HuH-7 (cell line): ENCODE measurements at places on chromosomes 3 and 15.

DNA sequence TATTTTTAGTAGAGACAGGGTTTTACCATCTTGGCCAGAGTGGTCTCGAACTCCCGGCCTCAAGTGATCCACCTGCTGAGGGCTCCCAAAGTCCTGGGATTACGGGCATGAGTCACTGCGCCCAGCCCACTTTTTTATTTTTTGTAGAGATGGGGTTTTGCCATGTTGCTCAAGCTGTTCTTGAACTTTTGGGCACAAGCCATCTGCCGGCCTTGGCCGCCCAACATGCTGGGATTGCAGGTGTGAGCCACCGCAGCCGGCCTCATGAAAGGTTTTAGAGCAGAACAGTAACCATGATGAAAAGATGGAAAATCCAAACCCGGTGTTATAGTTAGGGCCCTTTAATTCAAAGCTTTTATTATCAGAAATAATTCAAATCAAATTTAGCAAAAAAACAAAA lies 15.6 kb upstream of the MB21D2 start:
- DNase-seq: no peak

GRCh38 chr3:108006077-108006771 lies 84.6 kb downstream of the CD47 start:
- DNase-seq: peak; percentile 67

DNA sequence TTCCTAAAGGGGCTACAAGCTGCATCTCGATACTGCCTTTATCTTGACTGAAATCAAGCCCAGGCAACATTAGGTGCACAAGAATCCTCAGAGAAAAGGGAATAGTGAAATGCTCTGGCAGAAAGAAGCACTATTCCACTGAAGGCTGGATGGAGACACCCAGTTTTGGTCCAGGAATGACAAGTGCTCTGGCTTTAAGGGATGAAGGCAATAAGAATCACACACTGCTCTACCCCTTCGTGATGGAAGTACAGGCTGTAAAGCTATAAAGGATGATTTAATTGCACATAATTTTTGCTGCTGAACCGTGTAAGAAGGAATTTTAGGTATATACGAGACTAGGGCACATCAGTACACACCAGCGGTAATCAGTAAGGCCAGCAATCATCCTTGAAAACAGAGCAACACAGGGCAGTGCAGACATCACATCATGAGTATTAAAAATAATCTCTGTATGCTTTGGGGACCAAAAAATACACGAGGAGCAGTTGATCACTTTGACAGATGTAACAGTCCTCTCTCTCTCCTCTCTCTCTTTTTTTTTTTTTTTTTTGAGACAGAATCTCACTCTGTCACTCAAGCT lies 414.6 kb upstream of the TBL1XR1 start:
- no peak for DNase-seq

- no peak for DNase-seq
Observed at GRCh38 chr3:38722781-38723568, 73.5 kb upstream of the SCN5A start.

- DNase-seq: no peak
Observed at GRCh38 chr3:127803619-127804018, 18.7 kb downstream of the MGLL start.

DNA sequence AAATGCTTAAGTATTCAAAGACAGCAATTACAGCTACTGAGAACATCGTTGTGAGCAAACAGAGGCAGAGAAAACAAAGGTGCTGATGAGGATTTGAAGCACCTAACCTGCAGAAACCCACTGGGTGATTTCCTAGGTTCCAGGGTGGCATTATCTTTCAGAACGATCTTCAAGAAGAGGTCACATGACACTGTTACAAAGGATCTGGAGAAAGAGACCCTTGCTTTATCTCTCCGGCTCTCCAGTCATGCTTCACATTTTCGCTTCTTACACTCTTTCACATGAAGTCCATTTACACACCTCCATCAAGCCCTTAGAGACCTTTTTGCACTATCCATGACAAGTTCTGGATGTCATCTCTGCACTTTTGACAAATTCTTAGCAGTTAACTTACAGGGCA lies 70.8 kb downstream of the GOLGA8B start:
- DNase-seq: no peak

GRCh38 chr3:174498638-174499037 lies 360.5 kb upstream of the NAALADL2 start:
- DNase-seq: no peak

DNA sequence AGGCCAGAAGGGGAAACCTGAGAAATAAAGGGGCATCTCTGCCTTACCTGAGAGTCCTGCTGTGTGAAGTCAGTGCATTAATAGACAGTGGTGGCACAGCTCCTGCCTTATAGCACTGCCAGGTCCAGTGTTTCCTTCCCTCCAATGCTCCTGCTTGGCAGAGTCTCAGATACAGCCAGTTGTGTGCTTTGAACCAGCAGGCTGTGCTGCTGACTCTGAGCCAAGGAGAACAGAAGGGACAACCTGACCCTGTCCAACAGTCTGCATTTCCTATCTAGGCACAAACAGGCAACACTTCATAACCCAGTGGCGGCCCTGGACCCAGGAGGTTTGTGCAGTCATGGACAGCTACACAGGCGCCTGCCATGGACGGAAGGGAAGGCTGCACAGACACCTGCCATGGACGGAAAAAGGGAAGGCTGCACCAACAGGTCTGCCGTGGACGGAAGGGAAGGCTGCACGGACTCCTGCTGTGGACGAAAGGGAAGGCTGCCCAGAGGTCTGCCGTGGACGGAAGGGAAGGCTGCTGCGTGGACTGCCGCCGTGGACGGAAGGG lies 33.9 kb upstream of the PLXNA1 start:
- DNase-seq: no peak

- no peak for DNase-seq
Observed at GRCh38 chr3:89964347-89964746, 856.9 kb downstream of the EPHA3 start.

DNA sequence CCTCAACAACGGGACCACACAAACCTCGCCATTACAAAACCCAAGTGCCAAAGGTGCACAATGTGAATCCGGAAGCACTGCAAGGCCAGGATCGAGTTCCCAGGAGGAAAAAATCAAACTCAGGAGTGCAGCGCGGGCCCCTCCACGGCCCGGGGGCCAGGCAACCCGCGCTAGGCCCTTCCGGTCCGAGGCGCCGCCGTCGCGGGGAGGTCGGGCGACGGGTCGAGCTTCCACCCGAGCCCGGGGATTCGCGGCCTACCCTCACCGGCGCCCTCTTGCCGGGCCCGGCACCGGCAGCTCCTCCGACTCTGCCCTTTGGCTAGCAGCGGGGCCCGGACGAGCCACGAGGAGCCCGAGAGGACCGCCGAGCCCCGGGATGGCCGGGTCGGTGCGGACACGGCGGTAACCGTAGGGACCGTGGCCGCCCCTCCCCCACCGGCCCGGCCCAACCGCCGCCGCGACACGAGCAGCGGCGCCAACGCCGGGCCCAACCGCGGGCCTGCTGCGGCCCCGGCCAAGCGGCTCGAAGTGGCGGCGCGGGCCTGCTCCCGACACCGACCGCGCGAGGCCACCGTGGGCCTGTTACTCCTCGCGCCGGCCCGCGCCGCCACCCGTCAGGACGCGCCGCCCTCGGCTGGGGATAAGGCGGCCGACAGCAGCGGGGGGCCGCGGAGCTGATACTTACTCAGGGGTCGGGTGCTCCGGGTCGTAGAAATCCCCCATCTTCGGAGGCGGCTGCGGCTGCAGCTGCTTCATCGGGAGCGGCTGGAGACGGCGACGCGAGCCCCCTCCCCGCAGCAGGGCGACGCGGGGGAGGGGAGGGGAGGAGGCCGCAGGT lies 525 bp downstream of the SETD2 start:
- peak; percentile 54 for DNase-seq

GRCh38 chr3:191528589-191528988 lies 67.6 kb downstream of the PYDC2 start:
- DNase-seq: no peak

DNA sequence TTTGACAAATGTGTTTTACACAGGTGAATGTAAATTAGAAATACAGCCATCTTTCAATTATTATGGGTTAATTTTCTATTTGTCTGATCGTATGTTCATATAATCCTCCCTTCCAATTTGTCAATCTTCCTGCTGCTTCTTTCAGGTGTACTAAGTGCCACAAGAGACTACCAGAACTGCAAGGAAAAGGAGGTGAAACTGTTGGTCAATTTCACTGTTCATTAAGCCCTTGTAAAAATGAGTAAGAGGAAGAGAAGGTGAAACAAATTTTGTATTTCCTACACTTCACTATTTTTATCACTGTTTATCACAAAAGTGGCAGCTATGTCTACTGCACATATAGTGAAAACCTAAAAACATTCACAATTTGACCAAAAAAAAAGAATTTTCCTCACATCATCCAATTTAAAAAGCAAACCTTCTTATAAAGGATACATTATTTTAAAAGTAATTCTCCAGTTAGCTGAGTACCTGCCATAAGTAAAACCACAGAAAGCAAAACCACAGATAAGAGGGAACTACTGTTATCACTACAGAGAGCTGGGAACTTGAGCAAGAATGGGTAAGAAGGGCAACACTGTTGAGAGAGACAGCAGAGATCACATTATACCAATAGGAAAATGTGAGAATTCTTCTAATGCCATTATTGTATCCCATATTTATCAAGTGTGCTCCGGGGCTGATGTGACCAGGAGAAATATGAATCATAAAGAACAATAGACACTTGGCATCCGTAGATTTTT lies 163.0 kb downstream of the TBC1D5 start:
- DNase-seq: peak; percentile 12

- no peak for DNase-seq
Observed at GRCh38 chr3:123843668-123844067, 40.5 kb downstream of the MYLK start.

GRCh38 chr3:150286390-150287147 lies 121.5 kb upstream of the TSC22D2 start:
- no peak for DNase-seq

DNA sequence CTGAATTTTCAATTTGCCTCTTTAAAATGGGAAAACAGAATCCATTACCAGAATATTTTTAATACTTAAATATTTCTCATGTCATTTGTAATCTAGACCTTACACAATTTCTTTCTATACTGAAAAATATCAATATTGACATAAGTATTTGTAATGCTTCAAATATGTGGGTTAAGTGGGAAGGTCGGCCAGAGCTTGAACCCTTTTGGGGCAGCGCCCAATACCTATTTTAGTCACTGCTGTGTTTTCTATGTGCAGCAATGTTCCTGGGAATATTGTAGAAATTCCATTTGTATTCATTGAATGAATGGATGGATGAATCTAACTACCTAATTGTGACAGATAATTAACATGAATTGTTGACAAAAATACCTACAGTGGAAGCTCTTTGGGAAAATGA lies 459.7 kb upstream of the ZNF717 start:
- DNase-seq: no peak

DNA sequence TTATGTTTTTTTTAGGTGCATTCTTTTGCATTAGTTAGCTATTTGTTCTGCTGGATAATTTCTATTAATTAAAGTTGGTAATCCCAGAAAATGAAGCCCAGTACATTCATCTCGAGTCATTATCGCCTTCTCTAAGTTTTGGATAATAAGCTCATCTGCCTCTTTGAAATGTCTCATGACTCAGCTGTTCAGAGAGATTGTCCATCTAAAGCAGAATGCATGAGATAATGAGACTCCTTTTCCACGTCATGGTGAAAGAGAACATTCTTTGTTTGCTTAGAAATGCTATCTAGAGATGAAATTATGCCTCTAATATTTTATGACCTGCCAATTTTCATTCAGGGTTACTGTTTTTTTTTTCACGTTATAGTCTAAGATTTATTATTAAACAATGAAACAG lies 374.7 kb upstream of the GOLIM4 start:
- DNase-seq: no peak

- no peak for DNase-seq
Observed at GRCh38 chr15:31303726-31304648, 22.6 kb upstream of the KLF13 start.

- DNase-seq: no peak
Observed at GRCh38 chr15:38242055-38242454, 10.6 kb upstream of the SPRED1 start.

- DNase-seq: no peak
Observed at GRCh38 chr3:142243134-142243533, 17.7 kb upstream of the GK5 start.

DNA sequence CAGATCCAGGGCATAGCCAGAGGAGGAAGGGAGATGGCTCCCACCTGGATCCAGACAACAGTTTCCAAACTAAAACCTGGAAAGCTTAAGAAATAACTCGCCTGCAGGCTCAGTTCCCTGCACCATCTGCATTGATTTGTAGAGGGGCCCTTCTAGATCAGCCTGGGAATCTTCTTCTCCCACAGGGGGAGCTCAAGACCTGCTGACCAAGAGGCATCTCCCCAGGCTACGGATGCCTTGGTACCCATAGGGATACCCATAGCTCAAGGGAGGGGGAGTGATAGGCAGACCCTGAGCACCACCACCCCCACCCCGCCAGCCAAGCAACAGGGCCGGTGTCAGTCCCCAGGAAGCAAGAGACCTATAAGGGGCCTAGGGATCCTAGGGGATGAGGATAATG lies 28.0 kb upstream of the DCLK3 start:
- DNase-seq: peak; percentile 24

GRCh38 chr3:10232137-10232536 lies 16.1 kb upstream of the TATDN2 start:
- no peak for DNase-seq

GRCh38 chr3:98445949-98446406 lies 17.0 kb upstream of the OR5K1 start:
- no peak for DNase-seq

DNA sequence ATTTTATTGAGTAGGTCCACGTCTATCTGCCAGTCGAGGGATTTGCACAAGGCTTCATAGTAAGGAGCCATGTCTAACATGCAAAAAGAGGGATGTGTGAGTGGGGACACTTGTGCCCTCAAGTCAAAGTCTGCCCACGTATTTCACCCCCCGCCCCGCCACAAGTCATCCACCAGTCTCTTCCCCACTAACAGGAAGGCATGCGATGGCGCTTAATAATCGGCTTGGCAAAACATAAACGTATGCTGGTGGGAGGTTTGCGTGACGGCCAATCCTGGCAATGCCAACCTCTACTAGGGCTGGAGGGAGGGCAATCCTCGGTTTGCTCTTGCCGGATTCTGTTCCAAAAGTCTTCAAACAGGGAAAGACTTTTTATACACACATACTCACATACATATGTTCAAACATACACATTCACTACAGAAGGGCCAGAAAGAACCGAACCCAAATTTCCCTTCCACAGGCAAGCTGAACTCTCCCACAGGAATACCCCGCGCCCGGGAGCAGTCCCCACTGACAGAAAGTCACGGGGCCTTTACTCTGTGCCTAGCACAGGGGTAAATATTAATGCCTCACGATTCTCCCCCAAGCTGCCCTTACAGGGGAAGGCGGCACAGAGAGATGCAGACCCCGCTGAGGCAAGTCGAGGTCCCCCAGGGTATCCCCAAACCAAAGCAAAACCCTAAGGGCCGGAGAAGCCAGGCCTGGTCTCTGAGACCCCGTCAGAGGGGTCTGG lies 675 bp downstream of the PSMD6 start:
- no peak for DNase-seq

- no peak for DNase-seq
Observed at GRCh38 chr15:76983590-76984375, 11.1 kb upstream of the PSTPIP1 start.

DNA sequence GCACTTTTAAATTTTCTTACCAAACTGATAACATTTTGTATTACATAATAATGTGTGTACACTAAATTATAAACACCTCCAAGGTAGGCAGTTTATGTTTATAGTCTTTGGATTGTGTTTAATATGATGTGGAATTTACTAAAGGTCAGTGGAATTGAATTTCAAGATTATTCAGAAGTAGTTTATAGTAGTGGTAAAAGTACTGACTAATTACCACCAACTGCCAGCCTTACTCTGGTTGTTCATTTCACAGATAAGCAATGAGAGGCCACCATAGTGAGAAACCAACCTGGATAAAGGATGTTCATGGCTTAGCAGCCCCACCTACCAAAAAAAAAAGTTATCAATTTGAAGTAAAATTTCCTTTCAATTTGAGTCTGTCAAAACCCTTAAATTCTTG lies 54.0 kb upstream of the EIF5A2 start:
- no peak for DNase-seq
